Stimulated activated CD4-positive, alpha-beta T cell treated with anti-CD3 and anti-CD28 coated beads, Interleukin-12 subunit alpha, Interleukin-12 subunit beta, amount 100 ng/mL, for 4 hours (primary cell): ENCODE measurements at places on chromosomes 16 and 17.

DNA sequence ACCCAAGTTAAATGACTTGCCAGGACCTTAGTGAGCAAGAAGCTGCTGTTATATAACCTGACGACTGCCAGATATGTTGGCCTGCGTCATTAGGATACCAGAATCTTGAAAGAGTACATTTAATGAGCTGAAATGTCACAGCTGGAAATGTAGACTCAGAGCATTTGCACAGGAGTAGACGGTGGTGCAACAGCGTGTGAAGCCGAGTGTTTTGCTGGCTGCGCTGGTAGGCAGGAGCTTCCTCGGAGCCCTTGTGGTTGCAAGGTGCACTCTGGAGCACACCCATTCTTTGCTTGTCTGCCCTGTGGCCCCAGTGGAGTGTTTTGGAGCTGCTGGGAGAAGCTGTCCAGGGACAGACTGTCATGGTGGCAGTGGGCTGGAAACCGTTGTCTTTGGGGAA lies 79.3 kb downstream of the BANP start:
- no peak for DNase-seq

- DNase-seq = no peak
Measured at GRCh38 chr16:90078579-90078895, 1.4 kb upstream of the PRDM7 start.

GRCh38 chr17:2421315-2422147 lies 20.7 kb upstream of the MNT start:
- no peak for DNase-seq

- DNase-seq = no peak
Measured at GRCh38 chr16:69260506-69260905, 50.6 kb upstream of the VPS4A start.

- no peak for DNase-seq
Measured at GRCh38 chr17:72667096-72668063, 425.1 kb downstream of the SLC39A11 start.

- DNase-seq = no peak
Measured at GRCh38 chr16:61555718-61556441, 480.4 kb downstream of the CDH8 start.

DNA sequence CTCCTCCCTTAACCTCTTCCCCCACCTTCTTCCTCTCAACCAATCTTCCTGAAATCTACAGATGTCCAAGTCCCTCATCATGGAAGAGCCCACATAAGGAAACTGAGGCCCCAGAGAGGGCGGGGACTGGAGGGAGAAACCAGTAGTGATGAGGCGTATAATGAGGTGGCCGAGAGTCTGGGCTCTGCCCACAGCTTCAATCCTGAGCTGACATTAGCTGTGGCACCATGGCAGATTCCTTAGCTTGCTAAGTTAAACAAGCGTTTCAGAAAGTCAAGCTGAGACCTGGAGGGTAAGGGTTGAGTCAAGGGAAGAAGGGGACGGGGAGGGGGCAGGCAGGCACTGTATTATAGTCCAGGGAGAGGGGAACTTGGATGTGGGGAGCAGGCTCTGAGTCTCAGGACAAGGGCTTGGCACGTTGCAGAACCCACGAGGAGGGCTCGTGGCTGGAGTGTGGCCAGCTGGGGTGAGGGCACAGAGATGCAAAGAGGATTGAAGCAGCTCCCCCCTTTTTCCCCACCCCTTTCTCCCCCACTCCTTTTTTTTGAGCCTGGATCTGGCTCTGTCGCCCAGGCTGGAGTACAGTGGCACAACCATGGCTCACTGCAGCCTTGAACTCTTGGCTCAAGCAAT lies 13.3 kb downstream of the ARHGAP23 start:
- DNase-seq = no peak

DNA sequence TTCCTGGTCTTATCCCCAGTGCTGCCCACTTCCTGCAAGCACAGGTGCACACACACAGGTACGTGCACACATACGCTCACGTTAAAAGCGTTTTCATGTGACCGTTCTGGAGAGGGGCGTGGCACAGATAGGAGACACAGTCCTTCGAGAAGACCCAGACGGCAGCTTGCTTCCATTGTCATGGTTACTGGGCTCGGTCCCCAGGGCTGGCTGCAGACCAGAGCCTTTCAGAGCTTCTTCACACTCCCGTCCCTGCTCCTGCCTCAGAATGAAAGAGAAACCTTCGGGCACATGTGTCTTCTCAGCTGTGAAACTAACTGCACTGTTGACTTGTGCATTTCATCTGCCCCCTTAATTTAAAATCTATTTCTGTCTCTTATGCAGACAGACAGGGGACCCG lies 154.2 kb downstream of the PITPNC1 start:
- DNase-seq = no peak

DNA sequence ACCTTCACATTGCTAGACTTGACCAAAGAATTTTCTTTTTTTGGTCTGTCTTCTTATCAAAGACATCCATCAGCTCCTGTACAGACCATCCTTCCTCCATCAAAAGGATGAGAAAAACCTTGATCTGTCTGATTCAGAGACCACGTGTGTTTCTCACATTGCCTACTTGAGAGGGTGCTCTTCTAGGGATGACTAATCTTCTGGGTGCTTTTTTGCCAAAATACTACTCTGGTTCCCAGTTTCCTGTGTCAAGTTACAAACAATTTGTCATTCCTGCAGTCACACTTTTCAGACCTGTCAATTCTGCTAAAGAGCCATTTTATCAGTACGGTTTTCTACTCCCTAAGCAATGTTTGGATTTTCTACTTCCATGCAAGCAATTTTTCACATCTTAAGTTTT lies 492.2 kb downstream of the CDH11 start:
- no peak for DNase-seq

DNA sequence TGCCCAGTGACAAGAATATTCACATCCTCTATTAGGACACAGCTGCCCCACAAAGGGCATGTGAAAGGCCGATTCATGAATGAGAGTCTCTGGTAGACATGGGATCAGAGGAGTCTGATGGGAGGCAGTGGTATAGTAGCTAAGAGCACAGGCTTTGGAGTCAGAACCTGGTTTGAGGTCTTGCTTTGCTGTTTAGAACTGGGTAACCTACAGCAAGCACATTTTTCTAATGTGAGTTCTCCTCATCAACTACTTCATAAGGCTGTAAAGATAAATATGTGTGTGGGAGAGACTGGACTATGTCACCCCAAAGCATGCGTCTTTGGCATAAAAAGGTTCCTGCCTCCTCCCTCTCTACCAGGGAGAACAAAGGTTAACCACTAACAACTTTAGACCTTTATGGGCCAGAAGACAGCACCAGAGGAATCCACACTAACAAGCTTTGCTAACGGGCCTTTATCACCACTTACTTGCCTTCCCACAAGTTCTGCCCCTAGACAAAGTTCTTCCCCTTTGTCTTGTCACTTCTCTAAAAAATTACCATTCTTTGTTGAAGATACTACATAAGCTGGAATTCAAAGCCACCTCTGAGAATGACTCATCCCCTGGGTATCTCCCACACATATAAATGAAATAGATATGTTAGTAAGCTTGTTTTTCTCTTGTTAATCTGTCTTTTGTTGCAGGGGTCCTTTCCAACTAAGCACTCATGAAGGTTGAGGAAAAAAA lies 21.1 kb downstream of the CDR2 start:
- DNase-seq = no peak

DNA sequence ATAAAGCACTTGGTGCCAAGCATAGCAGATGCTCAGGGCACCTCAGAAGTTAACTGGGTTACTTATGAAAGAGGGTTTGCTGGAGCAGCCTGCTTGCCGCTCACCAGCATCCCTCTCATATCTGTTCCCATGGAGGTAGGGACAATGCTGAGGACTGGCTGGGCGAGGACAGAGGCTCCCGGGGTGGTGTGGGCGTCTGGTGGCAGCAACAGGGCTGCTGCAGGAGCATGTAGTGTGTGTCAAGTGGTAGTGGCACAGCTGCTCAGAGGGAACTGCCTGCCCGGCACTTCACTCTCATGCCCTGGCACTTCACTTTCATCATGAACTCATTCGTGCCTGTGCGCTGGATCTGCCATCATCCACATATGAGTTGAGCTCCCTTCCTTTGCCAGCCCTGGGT lies 26.9 kb upstream of the ZNHIT3 start:
- DNase-seq = no peak

- no peak for DNase-seq
Measured at GRCh38 chr16:3148256-3149192, 13.7 kb downstream of the ZNF213 start.

GRCh38 chr17:41651625-41652460 lies 27.5 kb upstream of the KRT17 start:
- no peak for DNase-seq

- no peak for DNase-seq
Measured at GRCh38 chr16:87178977-87179376, 138.2 kb downstream of the C16orf95 start.

GRCh38 chr17:40803617-40804082 lies 3.9 kb upstream of the KRT28 start:
- DNase-seq = peak; percentile 70

DNA sequence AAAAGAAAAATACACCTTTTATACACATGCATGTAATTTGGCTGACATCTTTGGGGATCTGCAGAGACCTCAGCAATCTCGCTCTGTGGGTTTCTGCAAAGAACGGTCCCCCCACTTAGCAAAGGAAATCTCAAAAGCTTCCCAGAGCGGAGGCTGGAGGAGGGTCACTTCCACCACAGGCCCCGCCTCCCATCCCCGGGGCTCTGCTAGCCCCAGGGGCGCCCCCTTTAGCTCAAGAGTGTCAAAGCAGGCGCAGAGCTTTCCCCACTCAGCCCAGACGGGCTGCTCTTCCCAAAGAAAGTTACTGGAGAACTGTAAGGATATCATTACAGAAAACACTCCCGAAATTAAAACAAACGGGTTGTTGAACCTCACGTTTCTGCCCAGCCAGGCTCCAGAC lies 11.4 kb downstream of the SLC13A5 start:
- DNase-seq = peak; percentile 25

- no peak for DNase-seq
Measured at GRCh38 chr17:55607731-55608341, 96.6 kb upstream of the SMIM36 start.

GRCh38 chr17:18626152-18626870 lies 17.9 kb downstream of the TBC1D28 start:
- DNase-seq = no peak

DNA sequence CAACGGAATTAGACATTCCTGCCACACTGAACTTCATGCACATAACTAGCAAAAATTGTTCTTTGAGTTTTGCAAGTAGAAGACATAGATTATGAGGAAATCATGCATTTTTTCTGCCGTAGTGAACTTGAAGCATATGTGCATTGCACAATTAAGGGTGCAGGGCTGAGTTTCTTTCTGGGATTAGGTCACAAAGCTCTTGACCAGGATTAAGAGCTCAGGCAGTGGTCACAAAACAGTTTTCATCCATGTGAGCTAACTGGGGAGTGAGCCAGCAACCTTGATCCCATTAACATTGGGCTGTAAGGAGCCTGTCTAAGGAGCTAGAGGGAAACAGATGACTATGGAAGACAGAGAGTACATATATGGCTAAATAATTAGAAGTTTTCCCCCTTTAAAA lies 143.7 kb downstream of the PMP22 start:
- no peak for DNase-seq

DNA sequence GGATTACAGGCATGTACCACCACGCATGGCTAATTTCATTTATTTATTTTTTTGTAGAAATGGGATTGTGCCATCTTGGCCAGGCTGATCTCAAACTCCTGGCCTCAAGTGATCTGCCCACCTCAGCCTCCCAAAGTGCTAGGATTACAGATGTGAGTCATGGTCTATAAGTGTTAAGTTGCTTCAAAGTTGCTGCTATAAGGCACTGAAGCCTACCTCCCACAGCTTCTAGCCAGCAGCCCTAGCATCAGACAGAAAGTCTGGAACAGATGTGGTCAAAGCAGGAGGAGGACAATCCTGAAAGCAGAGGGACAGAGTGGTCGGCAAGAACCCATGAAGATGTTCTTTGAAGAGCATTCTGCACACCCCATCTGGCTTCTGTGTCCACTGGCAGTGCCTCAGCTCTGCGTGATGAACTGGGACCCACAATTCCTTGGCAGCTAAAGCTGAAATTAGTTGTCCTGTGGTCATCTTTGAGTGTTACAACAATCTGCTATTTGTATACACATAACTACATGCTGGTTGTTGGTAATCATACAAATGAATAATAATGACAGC lies 11.2 kb downstream of the MAP3K14 start:
- DNase-seq = no peak

- DNase-seq = no peak
Measured at GRCh38 chr16:77652399-77652798, 69.9 kb upstream of the NUDT7 start.

DNA sequence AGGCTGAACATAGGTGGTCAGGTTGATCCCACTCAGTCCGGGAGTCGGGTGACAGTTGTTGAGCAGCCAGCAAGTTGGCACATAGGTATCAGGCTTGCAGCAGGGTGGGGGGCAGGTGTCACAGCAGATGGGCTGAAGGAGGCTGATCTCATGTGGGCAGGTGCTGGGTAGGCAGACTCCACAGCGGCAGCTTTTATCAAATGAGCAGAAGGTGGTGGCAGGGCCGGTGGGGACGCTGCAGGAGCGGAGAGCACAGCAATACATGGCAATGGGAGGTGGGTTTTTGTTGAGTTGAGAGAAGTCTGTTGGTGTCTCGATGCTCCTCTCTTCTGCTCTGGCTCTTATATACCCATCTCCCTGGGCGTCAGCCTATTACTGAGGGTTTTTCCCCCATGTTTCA lies at the start of gene KRTAP3-1:
Gene KRTAP3-1, minus strand, starts transcription at position 318 of the 400 bp plus-strand sequence. Its CDS starts 54 bp downstream, at position 264.
- DNase-seq = no peak

- DNase-seq = no peak
Measured at GRCh38 chr17:81073967-81074839, 39.3 kb downstream of the BAIAP2 start.

- DNase-seq = no peak
Measured at GRCh38 chr16:55597928-55598327, 31.4 kb downstream of the CAPNS2 start.

DNA sequence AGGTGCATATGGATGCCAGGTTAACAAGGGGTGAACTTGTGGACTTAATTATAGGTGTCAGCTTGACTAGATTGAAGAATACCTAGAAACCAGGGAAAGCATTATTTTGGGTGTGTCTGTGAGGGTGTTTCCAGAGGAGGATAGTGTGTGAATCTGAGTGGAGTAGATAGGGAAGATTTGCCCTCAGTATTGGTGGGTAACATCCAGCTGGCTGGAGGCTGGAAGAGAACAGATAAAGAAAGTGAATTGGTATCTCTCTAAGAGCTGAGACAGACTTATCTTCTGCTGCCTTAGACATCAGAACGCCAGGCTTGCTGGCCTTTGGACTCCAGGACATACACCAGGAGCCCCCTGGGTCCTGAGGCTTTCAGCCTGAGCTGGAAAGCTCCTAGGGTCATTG lies 75.2 kb downstream of the CDRT15 start:
- no peak for DNase-seq

DNA sequence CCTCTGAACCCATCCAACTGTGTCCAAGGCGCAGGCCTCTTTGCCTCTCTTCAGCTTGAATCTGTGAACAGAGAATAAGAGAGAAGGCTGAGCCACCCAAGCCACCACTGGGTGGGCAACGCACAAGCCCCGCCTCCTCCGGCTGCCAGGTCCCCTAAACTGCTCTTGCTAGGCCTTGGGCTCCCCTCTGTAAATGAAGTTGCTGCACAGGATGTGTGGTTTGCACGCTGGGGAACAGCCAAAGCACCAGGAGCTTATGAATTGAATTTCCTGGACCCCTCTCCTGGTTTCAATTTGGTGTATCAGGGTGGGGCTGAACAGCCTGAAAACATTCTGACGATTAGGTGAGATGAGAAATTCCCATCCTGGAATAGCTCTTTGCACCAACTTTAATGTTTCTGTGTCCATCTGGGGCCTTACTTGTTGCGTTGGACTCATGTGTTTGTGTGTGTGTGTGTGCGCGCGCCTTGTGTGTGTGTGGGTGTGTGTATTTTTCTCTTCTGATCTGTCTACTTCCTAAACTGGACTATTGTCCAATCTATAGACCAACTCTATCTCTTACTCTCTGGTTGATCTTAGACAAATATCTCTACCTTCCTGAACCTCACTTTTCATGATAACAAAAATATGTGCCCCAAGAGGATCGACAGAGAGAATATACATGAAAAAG lies 2.3 kb downstream of the CCL1 start:
- no peak for DNase-seq
